ENCODE measurements at places on chromosomes 16 and 17. TPM values are rescaled to one million over a fixed set of nuclear protein-coding genes. Genes with fewer than 3 reads are reported as not detected.

GRCh38 chr16:19068237-19068815, 912 bp downstream of the COQ7 start:
- DNase-seq = no peak

- DNase-seq = no peak
Measured at GRCh38 chr16:13999895-14000425, 71.2 kb upstream of the MRTFB start.

TMC8 gene
- total RNA-seq = 1.1 TPM

- no peak for DNase-seq
Measured at GRCh38 chr16:19524616-19525384, 1.1 kb downstream of the CCP110 start.

DNA sequence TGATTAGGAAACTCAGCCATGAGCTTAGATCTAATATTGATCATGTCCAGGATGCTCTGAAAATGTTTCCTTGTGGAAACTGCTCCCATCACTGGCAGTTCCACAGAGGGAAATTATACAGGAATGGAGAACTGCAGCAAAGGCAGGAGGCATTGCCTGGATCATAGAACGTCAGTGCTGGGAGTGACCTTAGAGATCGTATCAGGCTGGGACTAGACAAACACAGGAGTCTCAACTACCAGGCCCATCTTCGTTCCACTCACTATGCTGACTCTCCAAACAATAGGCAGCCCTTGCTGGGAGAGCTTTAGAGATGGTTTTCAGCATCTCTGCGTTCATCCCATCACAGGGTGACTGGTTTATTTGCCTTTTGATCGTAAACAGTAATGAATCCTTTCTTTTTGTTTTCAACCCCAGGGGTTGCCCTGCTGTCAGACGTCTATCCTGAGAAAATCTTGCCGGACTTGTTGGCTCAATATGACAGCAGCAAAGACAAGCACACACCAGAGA, 130.3 kb downstream of the TANGO6 start:
- DNase-seq = no peak

GRCh38 chr17:38890410-38890746, 20.5 kb downstream of the LASP1 start:
- no peak for DNase-seq

DNA sequence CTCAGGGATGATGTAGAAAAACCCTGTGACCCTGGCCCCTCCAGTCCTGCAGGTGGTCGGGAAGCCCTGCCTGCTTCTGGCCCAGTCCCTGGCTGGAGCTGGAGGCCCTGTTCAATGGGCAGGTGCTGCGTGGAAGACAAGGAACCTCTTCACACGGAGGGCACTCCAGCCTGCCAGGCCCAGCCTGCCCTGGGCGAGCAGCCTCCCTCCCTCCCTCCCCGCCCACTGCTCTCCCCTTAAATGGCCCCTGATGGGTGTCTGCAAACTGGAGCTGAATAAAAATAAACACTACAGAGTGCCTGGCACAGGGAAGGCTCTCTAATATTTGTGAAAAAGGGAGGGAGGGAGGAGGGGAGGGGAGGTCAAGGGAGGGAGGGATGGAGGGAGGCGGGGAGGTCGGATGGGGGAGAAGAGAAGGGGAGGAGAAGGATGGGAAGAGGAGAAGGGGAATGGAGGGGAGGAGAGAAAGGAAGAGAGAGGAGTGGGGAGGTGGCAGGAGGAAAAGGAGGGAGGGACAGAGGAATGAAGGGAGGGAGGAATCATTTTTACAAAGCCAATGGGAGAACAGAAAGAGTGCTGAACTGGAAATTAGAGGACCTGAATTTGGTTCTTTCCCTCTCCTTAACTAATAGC, 222.8 kb upstream of the TNRC6C start:
- DNase-seq = no peak

GRCh38 chr17:81837641-81838040, 2.8 kb upstream of the PPP1R27 start:
- no peak for DNase-seq

ITGAL gene
- total RNA-seq = not detected

WSCD1 gene
- 6.3 TPM for total RNA-seq

CACNG4 gene
- total RNA-seq = 0.22 TPM

FOXL1 gene
- total RNA-seq = not detected

DNA sequence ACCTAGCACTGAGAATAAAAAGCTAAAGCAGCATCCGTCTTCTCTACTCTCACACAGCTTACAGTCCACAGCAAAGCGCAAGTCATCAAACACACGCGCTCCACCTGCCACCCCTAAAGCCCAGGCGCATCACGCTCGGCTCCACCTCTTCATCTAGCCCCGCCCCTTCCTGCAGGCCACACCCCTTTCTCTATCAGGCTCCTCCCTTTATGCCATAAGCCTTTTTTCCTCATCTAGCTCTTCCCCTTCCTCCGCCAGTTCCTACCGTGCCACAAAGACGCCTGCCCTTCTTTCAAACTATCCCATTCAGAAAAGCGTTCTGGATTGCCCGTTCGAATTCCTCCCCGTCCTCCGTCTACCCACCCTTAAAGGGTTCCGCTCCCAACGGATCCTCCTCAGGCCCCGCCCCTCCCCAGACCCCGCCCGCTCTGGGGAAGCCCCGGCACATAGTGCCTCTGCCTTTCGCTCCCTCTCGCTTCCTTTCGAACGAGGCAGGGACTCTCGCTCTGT, 417 bp downstream of the C16orf46 start:
- DNase-seq = peak; percentile 95

DNA sequence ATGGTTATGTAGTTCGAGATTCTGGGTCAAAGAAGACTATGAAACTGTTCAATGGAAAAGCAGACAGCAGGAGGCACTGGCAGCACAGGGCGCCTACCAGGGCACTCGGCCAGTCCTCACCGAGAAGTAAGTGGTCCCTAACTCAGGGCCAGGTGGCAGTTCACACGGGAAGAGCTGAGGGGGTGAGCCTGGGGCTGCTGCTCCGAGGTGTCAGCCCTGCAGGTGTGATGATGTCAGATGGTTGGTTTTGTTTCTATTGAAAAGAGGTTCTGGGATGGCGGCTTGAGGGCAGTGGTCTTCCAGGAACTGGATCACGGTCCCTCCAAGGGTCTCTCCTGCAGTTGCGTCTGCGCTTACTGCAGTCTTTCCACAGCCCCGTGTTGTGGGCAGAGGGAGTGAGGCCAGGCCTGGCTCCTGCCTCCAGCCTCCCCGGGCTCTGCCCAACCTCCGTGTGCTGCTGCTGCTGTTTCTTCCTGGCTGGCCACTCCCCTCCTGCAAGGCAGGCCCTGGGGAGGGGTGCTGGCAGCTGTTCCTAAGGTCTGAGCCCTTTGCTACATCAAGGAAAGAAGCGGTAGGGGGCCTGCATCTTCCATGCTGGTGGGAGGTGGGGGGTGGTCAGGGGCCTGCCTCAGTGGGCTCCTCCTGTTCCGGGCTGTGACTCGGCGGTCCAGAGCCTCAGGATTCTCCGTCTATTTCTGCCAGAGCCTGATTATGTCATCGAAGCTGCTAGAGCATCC, 22.6 kb downstream of the RNF213 start:
- no peak for DNase-seq

GRCh38 chr17:51279183-51279582, 18.8 kb downstream of the UTP18 start:
- DNase-seq = no peak

DNA sequence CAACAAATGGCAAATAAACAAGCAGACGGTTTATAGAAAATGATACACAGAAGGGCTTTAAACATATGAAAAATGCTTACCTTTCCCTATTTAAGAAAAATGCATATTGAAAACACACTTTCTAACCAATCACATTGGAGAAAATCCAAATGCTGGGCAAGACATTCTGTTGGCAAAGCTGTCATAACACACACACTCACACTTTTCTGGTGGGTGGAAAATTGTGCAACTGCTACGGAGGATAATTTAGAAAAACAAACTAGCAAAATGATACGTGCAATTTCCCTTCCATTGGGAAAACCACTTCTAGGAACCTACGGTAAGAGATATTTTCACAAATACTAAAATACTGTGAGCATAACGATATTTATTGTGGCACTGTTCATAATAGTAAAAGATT, 9.8 kb upstream of the MYH3 start:
- no peak for DNase-seq

GRCh38 chr16:80924372-80924978, 82.2 kb downstream of the CMC2 start:
- DNase-seq = peak; percentile 95

- peak; percentile 61 for DNase-seq
Measured at GRCh38 chr17:68509141-68510057, 2.8 kb upstream of the PRKAR1A start.

DNA sequence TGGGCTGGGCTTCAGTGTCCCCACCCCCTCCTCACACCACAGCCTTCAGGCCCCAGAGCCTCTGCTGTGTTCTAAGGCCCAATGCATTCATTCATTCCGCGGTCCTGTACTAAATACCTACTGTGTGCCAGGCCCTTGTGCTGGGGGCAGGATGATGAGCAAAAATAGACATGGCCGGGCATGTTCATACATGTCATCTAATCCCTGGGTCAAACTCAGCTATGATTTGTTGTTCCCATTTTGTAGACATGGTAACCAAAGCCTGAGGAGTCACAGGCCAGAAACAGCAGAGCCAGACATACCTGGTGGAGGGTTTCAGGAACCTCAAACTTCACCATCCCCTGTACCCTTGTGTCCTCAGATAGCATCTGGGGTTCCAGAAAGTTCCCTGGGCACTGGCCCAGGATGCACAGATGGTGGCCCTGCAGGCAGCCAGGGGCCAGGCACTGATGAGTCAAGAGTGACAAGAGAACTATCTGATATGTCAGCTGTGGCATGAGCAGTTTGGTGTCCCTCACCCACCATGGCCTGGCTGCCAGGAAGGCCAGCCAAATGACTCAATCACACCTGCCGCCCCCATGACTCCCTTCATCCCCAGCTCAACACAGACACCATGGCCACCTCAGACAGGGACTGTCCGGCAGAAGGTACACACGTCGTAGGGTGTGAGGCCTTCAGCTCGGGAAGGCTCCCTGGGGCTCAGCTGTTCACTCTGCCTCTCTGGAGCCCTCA, 2.7 kb upstream of the RRAD start:
- DNase-seq = no peak

GRCh38 chr17:17481860-17482259, 5.1 kb downstream of the MED9 start:
- no peak for DNase-seq

DNA sequence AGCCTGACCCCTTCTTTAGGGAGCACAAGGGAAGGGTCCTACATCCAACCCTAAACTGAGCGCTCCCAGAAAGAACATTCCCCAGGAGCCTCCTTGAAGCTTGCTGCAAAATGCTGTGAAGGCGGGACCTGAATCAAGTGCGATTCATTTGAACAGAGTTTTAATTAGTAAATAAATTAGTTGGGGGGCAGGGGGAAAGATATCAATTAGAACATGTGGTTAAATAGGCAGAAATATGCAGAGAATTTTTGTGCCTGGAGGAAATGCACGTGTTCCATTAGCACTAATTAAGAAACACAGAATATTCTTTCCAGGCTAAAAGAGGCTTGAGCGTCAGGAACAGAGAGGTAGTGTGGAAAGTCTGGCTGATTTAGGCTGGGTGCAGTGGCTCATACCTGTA, 38.5 kb upstream of the SHISA9 start:
- peak; percentile 2 for DNase-seq

PIK3R6 gene
- 2.5 TPM for total RNA-seq

NAGPA gene
- 12.7 TPM for total RNA-seq

CMC2 gene
- 73.8 TPM for total RNA-seq

DNA sequence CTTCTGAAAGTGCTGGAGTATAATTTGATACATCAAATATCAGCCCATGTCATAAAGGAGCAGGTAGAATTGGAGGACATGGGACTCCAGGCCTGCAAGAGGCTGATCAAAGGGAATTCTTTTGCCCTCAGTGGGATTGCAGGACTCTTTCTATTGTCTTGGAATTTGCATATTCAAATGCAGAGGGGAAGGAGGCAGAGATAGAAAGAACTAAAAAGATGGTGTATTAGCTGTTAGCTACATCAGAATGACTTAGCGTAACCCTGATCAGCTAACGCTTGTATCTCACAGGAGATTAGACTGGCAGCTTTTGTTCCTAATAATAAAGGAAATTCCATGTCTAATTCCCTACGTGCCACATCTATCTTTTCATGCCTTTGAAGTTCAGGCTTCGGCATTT, 1014.7 kb upstream of the RBFOX1 start:
- DNase-seq = no peak

DNA sequence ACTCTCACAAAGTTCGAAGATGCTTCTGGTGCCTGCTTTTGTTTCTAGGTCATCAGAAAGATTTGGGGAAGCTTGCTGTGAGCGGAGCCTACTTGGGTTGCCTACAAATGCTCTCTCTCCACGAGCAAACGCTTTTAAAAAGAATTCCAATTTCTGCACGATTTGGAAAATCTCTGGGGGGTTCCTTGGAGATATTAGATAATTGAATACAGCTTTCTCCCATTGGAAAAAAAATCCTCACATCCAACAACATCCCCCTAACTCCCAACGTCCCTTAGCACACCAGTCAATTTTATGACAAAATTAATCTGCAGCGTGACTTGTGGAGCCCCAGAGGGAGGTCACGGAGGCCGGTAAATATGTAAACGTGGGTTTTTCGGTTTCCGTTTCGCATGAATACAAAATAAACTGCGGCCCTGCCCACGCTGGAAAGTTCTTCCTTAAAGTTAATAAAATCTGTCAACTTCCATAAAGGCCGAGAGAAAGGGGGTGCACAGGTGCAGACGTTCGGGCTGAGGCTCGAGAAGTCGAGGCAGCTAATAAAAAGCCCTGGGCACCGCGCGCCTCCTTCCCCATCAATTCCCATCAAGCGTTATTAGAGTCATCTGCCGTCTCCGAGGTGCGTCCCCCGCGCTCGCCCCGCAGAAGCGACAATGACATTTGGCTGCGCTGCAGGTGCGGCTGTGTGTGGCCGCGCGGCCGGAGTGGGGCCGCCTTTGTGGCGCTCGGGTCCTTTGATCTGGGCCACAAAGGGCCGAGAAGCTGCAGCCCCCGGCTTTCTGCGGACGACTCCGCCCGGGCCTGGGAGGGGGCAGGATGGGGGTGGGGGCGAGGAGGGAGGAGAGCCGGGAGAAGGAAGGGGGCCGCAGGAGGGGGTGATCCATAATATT, 37.6 kb downstream of the SALL1 start:
- DNase-seq = peak; percentile 61

GRCh38 chr17:700504-701094, 14.0 kb downstream of the VPS53 start:
- DNase-seq = no peak

GRCh38 chr17:75514919-75515495, 330 bp downstream of the CASKIN2 start:
- no peak for DNase-seq

RNF43 gene
- 8.0 TPM for total RNA-seq

DNA sequence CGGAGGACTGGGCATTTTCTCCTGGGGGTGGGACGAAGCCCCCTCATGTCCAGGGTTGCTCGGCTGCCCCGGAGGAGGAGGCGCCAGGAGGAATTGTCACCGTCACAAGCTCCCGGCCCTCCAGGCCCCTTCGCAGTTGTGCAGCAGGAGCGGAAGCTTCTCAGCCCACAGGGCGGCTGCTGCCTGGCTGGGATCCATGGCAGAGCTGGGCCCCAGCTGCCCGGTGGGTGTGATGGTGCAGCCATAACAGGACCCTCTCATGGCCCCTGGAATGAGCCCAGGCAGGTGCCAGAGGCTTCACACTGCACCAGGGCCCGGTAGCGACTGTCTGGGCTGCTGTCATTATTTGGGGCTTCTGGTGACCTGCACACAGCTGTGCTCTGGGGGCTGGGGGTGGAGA, 54.9 kb upstream of the GNG13 start:
- no peak for DNase-seq

LRRC75A gene
- total RNA-seq = 2.2 TPM

KRT25 gene
- not detected for total RNA-seq

CRYBA1 gene
- not detected for total RNA-seq

CA7 gene
- total RNA-seq = 0.61 TPM

TMEM11 gene
- total RNA-seq = 28.0 TPM

All from endodermal cell (in vitro differentiated cells).